Foreskin keratinocyte (primary cell): ENCODE measurements at places on chromosomes 6 and 20. TPM values are rescaled to one million over a fixed set of nuclear protein-coding genes. Genes with fewer than 3 reads are reported as not detected.

GRCh38 chr6:125910527-125910926, 46.0 kb upstream of the HINT3 start:
- peak; percentile 69 for DNase-seq

- DNase-seq = no peak
Observed at GRCh38 chr6:150486048-150486447, 113.6 kb upstream of the PLEKHG1 start.

GRCh38 chr20:39909447-39909846, 779.6 kb downstream of the MAFB start:
- no peak for DNase-seq

FAXC gene
- total RNA-seq = 11.7 and 14.2 TPM in 2 replicates

NOX3 gene
- total RNA-seq = not detected in 2 replicates
